ENCODE measurements at places on chromosomes 12 and 14.

DNA sequence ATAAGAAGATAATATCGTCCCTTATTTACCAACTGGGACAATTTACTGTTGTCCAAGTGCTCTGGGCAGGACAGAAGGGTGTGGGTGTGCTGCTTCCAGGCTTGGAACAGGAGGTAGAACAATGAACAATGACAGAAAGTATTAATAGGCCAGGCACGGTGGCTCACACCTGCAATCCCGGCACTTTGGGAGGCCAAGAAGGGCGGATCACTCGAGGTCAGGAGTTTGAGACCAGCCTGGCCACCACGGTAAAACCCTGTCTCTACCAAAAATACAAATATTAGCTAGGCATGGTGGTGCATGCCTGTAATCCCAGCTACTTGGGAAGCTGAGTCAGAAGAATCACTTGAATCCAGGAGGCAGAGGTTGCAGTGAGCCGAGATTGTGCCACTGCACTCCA is 2.5 kb downstream of the IFI27 start:
- no peak for DNase-seq

- no peak for DNase-seq
Measured at GRCh38 chr12:52539083-52539820, 13.7 kb downstream of the KRT71 start.

GRCh38 chr14:76261371-76261811 is 109.7 kb downstream of the GPATCH2L start:
- DNase-seq, result no peak

GRCh38 chr14:57560681-57561080 is 67.0 kb upstream of the CCDC198 start:
- no peak for DNase-seq

- no peak for DNase-seq
Measured at GRCh38 chr14:74863274-74863673, 12.7 kb downstream of the PROX2 start.

DNA sequence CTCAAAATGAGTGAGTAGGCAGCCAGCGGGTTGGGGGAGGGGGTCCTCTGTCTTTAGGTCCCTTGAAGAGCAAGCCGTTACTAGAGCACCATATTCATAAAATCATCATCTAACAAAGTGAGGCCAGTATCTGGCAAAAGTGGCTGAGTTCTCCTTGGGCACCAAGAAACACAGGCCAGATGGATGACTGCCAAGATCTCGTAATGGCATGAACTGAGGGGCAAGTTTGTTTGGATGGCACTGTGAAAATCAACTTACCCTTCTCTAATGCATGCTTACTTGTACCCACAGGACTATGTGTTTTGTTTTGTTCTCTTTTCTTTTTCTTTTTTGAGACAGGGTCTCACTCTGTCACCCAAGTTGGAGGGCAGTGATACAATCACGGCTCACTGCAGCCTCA is 41.6 kb downstream of the GNPTAB start:
- no peak for DNase-seq

DNA sequence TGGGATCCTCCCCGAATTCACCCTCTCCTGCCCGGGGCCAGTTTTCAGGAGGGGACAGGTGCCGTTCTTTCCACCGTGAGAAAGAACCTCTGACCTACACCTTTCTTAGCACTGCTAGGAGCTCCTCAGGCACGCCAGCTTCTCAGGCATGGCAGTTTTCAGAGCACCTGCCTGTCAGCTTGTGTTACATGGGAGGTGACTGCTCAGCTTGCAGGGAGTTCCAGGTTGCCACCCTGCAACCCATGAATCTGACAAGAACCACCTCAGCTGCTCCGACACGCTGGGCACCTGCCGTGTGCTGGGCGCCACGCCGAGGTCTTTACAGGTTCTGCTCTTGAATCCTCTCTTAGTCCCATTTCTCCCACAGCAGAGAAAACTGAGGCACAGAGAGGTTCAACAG is 12.9 kb downstream of the BRI3BP start:
- DNase-seq, result no peak

- no peak for DNase-seq
Measured at GRCh38 chr14:31950764-31951637, 126.1 kb upstream of the ARHGAP5 start.

DNA sequence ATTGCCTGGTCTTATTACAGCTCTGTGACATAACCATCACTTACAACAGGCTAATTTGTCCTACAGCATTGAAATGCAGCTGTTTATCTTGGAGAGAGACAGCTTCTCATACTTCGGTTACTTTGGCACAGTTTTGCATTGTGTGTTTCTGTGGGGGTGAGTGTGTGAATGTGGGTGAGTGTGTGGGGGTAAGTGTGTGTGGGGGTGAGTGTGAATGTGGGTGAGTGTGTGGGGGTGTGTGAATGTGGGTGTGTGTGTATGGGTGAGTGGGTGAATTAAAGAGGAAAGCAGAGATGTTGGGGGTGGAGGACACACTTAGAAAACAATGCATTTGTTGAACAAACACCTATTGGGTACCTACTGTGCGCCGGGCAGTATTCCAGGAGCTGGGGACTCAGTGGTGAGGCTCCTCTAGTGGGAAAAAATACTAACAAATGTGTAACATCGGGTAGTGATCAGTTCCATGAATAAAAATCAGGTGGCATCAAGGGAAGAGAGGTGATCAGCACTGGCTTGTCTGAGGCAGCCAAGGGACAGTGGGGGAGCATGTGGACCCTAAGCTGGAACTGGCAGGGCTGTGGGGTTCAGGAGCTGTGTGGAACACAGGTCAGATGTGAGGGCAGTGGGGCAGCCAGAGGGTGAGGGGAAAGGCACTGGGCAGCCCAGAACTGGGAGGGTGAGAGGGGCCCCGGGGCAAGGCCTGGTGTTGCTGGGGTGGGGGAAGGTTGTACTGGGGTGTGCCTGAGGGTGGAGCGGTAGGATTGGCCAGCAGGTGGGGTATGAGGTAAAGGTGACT is 44.1 kb upstream of the AMN start:
- DNase-seq, result no peak

DNA sequence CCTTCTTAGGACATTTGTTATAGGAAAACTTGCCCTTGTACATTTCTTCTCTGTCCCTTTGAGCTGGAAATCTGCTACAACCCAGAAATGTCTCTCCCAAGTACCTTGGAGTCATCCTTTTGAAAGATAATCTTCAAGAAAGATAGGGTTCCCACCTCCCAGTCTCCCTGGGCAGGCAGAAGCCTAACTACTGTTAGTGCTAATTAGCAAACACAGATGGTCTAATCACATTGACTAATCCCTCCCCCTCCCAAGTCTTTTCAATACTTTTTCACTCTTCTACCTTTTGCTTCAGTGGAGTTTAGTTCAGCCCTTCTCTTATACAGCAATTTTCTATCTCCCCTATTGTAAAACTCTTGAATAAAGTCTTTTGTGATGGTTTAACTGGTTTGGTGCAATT is 129.8 kb upstream of the PPFIA2 start:
- no peak for DNase-seq

DNA sequence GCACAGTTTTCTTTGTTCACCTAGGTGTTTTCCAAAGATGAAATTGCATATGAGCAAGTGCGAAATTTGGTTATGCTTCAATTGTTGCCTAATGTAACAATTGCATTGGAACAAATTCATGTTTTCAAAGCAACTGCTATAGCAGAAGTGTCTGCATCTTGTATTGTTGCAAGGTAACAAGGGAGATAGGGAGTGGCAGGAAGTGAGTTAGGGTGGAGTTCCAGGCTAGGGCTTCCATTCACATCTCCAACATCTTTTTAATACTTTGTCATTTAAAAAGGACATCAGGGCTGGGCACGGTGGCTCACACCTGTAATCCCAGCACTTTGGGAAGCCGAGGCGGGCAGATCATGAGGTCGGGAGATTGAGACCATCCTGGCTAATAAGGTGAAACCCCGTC is 312.3 kb upstream of the E2F7 start:
- DNase-seq, result no peak
